ENCODE measurements at places on chromosomes 2 and 18. TPM values are rescaled to one million over a fixed set of nuclear protein-coding genes. Genes with fewer than 3 reads are reported as not detected.

DNA sequence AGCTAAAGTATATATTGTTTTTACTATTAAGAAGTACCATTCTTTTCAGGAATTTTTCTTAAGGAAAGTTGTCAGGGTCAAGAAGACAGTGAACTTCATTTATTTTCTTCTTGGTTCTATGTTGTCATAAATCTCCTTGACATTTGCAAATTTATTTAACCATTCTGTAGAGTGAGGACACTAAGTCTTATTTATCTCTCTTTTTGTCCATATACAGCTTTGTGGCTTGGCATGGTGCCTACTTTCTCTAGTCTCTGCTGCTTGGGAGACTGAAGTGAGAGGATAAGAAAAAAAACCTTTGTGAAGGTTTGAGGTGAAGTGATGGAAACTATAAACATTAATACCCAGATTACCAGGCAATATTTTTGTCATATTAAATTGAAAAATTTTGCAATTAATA is 1389.4 kb downstream of the SUCLG1 start:
- DNase-seq, result no peak

- DNase-seq, result no peak
Measured at GRCh38 chr2:138708682-138709241, 71.4 kb downstream of the NXPH2 start.

- no peak for DNase-seq
Measured at GRCh38 chr18:62811674-62812073, 96.3 kb downstream of the PHLPP1 start.

GRCh38 chr2:42890791-42891355 is 98.5 kb upstream of the HAAO start:
- no peak for DNase-seq

DNA sequence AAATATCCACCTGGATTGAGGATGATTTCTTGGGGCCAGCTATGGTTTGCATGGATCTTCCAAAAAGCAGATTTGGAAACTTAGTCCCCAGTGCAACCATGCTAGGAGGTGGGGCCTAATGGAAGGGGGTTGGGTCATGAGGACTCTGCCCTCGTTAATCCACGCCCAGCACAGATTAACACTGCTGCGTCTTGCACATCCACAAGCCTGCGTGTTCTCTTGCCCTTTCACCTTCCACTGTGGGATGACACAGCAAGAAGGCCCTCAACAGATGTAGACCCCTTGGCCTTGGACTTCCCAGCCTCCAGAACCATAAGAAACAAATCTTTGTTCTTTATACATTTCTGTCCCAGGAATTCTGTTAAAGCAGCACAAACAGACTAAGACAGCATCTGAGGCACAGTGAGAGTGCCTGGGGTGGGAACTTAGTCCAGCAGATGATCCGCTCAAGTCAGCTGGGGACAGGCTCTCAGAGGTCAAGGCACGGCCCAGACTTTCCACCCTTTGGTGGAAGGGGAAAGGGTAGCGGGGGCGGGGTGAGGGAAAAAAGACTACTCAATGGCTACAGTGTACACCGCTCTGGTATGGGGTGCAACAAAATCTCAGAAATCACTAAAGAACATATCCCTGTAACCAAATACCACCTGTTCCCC is 2.4 kb downstream of the RAB17 start:
- DNase-seq, result no peak

DNA sequence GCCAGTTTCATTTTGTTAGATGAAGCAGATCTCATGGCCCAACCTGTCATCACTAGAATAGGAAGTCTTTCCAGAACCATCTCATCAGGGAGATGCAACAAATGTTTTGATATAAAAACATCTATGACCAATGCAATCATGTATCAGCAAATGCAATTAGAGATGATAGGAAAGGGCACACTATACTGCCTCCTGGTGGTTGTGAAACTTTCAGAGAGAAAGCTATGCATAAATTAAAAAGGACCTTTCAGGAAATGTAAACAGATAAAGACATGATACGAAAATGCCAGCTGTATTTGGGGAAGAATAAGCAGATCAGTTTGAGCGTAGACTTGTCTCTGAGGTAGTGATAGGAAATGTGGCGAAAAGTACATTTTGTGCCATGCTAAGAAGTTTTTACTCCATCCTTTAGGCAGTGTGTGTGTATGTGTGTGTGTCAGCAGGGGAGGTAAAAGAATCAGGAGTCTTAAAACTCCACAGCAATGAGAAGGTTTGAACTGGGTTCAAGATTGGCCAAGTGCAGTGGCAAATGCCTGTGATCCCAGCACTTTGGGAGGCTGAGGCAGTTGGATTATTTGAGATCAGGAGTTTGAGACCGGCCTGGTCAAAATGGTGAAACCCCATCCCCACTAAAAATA is 479.3 kb downstream of the CPS1 start:
- DNase-seq, result peak; percentile 53

DNA sequence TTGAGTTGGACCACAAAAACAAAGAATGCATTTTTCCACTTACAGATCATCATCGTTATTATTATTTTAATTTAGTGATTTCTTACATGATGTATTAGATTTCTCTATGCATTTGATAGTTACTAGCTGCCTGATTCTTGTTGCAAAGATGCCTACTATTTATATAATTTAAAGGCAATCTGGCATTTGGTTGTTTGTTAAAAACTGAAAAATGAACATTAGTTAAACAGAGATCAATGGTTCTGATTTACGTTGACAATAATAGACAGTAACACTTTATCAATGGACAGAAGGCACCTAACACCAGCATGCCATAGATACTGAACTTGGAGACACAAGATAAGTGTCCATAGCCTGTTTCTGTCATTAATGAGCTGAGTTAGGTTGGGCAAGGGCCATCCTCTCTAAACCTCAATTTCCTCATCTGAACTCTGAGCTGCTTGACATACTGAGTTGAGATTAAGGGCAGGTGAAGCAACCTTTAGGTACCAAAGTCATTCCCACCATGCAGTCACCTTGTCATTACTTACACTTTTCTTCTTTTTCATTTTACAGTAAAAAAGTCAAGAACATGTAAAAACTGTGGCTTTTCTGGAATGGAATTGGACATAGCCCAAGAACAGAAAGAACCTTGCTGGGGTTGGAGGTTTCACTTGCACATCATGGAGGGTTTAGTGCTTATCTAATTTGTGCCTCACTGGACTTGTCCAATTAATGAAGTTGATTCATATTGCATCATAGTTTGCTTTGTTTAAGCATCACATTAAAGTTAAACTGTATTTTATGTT is 3.1 kb downstream of the CCL20 start:
- no peak for DNase-seq

DNA sequence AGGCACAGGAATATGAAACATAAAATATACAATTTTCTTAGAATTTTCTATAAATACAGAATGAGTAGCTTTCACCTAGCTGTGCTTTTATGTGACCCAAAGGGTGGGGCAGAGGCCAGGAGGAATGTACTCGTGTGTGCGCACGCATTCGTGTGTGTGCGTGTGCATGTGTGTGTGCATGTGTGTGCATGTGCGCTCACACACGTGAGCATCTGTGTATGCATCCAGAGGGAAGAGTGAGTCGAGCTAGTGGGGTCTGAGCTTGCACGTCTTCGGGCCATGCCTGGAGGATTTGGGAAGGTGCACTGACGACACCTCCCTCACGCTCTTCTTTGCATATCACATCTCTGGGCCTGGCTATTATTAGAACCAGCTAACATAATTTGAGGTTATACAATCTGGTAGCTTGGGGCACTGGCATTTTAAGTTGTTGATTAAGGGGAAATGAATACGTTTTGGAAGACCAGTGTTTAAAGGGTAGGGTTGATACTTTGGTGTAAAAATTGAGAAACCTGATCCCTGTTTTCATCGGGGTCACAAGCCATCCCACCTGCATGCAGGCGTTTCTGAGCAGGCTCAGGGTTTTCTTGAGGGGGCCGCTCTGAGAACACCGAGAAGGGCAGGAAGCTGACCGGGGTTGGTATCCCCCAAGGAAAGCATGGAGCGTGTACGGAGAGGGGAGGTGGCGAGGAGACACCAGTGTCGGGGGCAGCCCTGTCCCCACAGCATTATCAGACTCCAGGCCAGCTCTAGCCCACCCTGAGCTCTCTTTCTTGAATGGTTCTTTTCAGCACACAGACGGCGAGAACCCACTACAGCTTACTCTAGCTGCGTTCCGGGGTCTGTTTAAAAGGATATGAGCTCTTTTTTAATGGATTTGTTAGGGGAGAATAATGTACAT is 85.3 kb downstream of the LRRFIP1 start:
- no peak for DNase-seq

GRCh38 chr2:160467086-160467485 is 26.5 kb downstream of the RBMS1 start:
- DNase-seq, result no peak

GRCh38 chr18:66769375-66769774 is 165.5 kb upstream of the CDH19 start:
- no peak for DNase-seq

DNA sequence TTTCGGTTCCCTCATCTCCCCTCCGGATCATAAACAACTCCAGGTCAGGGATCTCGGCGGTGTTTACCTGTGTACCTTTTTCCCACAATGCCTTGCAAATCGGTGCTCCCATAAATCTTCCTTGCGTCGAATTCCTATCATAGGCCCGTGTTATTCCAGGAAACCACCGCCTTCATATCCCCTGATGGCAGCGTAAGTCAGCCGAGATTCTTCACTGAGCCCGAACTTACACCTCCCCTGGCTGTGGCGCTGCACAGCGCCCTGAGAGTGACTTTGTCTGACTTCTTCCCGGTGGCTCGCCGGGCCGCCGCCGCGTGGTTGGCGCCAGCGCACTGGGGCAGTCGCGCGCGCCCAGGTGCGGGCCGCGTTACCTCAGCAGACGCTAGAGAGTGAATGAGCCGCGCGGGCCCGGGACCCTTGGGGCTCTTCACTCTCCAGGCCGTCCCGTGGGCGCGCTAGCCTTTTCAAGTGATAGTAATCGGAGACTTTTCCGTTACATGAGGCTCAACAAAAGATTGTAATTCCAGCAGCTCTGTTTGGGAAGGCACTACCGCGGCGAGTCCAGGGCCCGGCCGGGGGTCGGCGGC is 101.6 kb downstream of the SPTBN1 start:
- peak; percentile 84 for DNase-seq

GRCh38 chr2:214393796-214394195 is 17.1 kb upstream of the VWC2L start:
- DNase-seq, result no peak

GRCh38 chr18:3995476-3996102 is 459.5 kb downstream of the DLGAP1 start:
- DNase-seq, result peak; percentile 89

- no peak for DNase-seq
Measured at GRCh38 chr18:68429841-68430240, 285.1 kb downstream of the TMX3 start.

- no peak for DNase-seq
Measured at GRCh38 chr2:113283704-113284284, 5.1 kb upstream of the PAX8 start.

- DNase-seq, result no peak
Measured at GRCh38 chr2:68726608-68727367, 7.8 kb upstream of the ARHGAP25 start.

DNA sequence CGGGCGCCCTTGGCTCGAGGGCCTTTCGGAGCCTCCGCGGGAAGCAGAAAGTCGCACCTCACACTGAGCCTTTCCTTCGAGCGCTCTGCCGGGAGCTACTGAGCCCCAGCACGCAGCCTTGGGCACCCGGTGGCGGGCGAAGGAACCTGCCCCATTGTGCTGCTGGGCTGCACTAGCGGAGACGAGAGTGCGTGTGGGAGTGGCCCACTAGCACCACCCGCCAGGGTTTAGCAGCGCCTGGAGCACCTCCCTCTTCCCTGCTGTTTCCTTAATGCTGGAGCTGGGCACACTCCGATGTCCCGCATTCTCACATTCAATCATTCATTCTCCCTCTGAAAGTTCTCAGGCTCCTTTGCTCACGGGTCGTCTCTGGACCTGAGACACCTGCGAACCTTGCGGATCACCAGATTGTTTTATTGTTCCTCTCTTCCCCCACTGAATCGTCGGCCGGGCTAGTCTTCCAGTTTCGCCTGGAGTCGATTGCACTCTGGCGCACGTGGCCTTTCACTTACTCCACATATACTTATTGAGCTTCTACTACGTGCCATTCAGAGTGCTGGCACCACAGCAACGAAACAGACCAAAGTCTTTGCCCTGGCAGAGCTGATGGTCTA is 8.5 kb upstream of the PAX3 start:
- peak; percentile 74 for DNase-seq

- no peak for DNase-seq
Measured at GRCh38 chr2:9623151-9623550, 7.6 kb downstream of the YWHAQ start.

DNA sequence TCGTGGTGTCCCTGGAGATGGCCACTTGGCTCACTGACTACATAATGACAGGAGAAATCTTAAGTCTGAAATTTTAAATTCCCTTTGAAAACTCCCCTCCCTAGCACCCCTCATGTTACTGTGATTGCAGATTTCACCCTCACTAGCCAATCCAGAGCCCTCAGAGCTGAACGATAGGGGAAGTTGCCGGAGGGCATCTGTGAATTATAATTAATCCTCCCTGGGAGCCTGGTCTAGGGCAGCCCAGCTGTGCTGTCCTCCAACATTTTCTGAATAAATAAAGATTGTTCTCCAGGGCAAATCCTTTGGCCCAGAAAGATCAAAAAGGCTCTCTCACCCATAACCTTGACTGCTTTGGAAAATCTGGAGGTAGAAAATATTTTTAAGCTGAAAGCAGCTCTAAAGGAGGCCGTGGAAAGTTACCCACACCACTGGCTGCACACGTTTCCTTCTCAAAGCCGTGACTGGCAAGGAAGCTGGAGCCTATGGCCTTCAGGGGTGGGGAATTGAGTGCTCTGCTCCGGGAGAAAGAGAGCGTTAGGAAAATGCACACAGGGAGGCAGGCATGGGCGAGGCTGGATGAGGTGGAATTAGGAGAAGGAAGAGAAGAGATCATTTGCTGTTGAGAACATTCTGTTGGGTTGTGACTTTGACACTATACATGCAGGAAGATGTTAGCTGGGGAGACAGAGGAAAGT is 68.9 kb upstream of the CNGA3 start:
- DNase-seq, result no peak

GRCh38 chr2:172977270-172978062 is 98.2 kb upstream of the MAP3K20 start:
- peak; percentile 34 for DNase-seq

The AP1S3 gene
- 4.9 TPM for total RNA-seq

The TOGARAM2 gene
- total RNA-seq, result 0.62 TPM

The CNOT11 gene
- 38.0 TPM for total RNA-seq

The CDH2 gene
- 459 TPM for total RNA-seq

The TSHZ1 gene
- total RNA-seq, result 0.15 TPM

The CYP27A1 gene
- 0.11 TPM for total RNA-seq

The PMAIP1 gene
- 3.1 TPM for total RNA-seq

The OSR1 gene
- not detected for total RNA-seq

The RAMP1 gene
- not detected for total RNA-seq

The KCNK3 gene
- total RNA-seq, result not detected

The EFHD1 gene
- total RNA-seq, result 5.9 TPM
